Activated CD4-positive, alpha-beta T cell treated with anti-CD3 and anti-CD28 coated beads, Interleukin-2, amount 10 ng/mL, durations not matched to agents 7 days and 5 days (primary cell): ENCODE measurements at places on chromosomes 7 and 10. TPM values are rescaled to one million over a fixed set of nuclear protein-coding genes. Genes with fewer than 3 reads are reported as not detected.

AKR1D1 gene
- not detected for total RNA-seq

PRLHR gene
- not detected for total RNA-seq

GRCh38 chr7:28106321-28106829, 74.2 kb downstream of the JAZF1 start:
- no peak overlapping the region for H3K4me3 ChIP-seq
- no peak for DNase-seq
- no peak overlapping the region for H3K27ac ChIP-seq
- H3K27me3 ChIP-seq: no peaks in the 10 kb centered on the region

DNA sequence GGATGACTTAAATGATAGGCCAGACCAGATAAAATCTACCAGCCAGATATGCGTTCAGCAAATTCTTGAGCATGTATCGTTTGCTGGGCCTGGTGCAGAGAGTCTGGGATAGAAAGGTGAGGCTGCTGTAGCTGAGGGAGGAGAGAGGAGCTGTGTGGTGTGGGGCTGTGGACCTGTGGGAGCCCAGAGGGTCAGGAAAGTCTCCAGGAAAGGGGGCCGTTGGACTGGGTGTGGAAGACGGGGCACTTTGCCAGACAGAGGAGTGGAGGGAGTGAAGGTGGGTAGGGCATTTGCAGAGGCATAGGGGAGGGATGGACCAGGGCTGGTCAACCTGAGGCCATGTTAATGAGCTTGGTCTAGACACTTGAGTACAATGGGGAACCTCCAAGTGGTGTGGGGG, 124.7 kb upstream of the UNC5B start:
- no peaks in the 10 kb centered on the region for H3K4me1 ChIP-seq
- H3K27me3 ChIP-seq: peaks cover 3% of the 10 kb centered on the region
- H3K4me3 ChIP-seq: no peak overlapping the region
- no peak for DNase-seq
- H3K27ac ChIP-seq: no peak overlapping the region

DNA sequence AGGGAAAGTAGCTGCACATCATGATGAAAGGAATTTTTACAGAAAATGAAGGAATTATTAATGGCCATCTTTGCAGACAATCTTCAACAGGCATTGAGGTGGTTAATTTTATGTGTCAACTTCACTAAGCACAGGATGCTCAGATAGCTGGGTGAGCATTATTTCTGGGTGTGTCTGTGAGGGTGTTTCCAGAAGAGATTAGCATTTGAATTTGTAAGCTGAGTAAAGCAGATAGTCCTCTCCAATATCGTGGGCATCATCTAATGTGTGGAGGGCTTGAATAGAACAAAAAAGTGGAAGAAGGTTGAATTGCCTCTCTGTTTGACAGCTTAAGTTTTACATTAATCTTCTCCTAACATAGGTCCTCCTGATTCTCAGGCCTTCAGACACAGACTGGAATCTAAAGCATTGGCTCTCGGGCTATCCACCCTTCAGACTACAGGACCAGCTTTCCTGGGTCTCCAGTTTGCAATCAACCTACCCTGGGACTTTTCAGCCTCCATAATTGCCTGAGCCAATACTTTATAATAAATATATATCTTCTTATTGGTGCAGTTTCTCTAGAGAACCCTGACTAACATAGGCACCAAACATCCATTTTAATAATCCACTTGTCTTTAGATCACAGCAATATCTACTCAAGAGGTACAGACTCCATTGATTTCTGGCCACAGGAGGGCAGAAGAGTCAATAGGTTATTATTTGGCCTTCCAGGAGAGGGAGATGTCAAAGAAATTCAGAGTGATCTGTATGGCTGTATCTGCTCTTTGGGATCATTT, 10.5 kb upstream of the CRPPA start:
- H3K27ac ChIP-seq: no peak overlapping the region
- no peaks in the 10 kb centered on the region for H3K27me3 ChIP-seq
- H3K36me3 ChIP-seq: no peaks in the 10 kb centered on the region
- peak; percentile 46 for DNase-seq
- H3K4me3 ChIP-seq: no peak overlapping the region

REEP3 gene
- total RNA-seq: 20.0 TPM

DNA sequence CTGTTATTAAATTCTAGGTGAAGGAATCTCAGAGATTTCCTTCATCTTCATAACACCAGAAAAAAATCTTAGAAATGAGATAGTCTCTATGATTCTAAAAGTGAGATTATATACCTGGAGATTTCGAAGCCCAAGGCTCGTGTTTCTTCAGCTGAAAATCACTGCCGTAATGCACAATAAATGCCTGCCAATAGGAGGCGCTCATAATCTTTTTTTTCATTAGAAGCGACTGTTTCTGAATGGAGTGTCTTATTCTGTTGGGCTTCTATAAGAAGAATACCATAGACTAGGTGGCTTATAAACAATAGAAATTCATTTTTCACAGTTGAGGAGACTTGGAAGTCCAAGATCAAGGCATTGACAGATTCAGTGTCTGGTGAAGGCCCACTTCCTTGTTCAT, 294.7 kb downstream of the PRKG1 start:
- no peaks in the 10 kb centered on the region for H3K4me1 ChIP-seq
- no peaks in the 10 kb centered on the region for H3K36me3 ChIP-seq
- no peak overlapping the region for H3K27ac ChIP-seq
- H3K27me3 ChIP-seq: no peaks in the 10 kb centered on the region
- no peak overlapping the region for H3K4me3 ChIP-seq
- no peak for DNase-seq
